ENCODE measurements at places on chromosomes 13 and 19.
A peak's percentile ranks its signal among the peaks of the same experiment; 100 is the strongest.

DNA sequence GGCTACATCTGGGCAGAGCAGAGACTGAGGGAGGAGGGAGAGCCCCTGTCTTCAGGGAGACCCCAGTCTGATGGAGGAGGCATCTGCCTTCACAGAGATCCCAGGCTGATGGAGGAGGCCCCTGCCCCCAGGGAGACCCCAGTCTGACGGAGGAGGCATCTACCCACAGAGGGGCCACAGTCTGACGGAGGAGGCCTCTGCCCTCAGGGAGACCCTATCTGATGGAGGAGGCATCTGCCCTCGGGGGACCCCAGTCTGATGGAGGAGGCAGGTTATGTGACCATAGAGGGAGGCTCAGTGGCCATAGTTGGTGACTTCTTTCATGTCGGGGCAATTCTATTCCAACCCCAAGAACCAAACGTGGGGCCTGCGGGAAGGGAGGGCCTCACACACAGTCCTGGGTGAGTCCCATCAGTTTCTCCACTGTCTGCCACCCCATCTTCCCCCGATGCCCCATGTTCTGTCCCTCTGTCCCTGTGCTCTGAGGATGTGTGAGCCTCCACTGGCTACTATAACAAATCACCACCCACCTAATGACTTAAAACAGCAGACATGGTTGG lies 14.3 kb downstream of the MISP start:
- no peak for DNase-seq

DNA sequence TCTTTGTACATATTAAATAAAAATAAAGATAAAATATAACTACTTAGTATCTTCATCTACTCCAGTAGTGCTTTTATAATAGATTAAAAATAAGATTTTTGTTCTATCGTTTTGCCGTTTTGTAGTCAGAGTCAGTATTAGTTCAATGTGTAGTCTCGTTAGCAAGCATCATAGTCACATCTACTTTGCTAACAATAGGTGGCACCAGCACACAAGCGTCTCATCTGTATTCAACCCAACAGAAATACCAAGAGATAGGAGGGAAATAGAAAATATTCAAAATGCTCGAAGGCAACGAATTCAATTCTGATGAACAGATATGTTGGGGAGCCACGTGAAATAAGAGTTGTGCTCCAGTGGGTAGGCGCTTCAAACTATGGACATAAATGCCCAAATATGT lies 21.4 kb upstream of the MICU2 start:
- DNase-seq: peak; percentile 28

DNA sequence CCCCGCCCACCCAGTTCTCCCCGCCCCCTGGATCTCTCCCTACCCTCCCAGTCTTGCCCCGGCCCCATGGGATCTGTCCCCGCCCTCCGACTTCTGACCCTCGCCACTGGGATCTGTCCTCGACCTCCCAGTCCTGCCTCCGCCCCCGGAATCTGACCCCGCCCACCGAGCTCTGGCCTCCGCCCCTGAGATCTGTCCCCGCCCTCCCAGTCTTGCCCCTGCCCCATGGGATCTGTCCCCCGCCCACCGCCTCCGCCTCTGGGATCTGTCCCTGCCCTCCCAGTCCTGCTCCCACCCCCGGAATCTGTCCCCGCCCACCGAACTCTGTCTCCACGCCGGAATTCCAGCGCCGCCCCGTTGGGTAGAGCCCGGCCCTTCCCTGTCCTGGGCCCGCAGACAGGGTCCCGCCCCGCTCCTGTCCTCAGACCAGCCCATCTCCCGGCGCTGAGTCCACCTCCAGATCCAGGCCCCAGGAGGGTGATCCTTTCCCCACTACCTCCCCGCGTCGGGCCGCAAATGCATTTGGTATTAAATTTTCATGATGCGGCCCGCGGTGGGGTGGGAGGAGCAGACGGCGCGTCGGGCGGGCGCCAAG lies 1.5 kb upstream of the SLC17A7 start:
- peak; percentile 84 for DNase-seq

- no peak for DNase-seq
Measured at GRCh38 chr13:76750126-76750525, 136.1 kb downstream of the KCTD12 start.

- peak; percentile 46 for DNase-seq
Measured at GRCh38 chr13:24165746-24166145, 5.2 kb downstream of the SPATA13 start.

- no peak for DNase-seq
Measured at GRCh38 chr19:48627201-48627864, 8.0 kb downstream of the SPHK2 start.

GRCh38 chr13:23506071-23506806 lies 64.0 kb upstream of the TNFRSF19 start:
- peak; percentile 44 for DNase-seq

GRCh38 chr13:32660227-32660626 lies 74.0 kb downstream of the PDS5B start:
- DNase-seq: no peak

- DNase-seq: peak; percentile 20
Measured at GRCh38 chr19:39845584-39845932, 621 bp downstream of the FBL start.

GRCh38 chr13:101727118-101727517 lies 274.6 kb downstream of the ITGBL1 start:
- no peak for DNase-seq

DNA sequence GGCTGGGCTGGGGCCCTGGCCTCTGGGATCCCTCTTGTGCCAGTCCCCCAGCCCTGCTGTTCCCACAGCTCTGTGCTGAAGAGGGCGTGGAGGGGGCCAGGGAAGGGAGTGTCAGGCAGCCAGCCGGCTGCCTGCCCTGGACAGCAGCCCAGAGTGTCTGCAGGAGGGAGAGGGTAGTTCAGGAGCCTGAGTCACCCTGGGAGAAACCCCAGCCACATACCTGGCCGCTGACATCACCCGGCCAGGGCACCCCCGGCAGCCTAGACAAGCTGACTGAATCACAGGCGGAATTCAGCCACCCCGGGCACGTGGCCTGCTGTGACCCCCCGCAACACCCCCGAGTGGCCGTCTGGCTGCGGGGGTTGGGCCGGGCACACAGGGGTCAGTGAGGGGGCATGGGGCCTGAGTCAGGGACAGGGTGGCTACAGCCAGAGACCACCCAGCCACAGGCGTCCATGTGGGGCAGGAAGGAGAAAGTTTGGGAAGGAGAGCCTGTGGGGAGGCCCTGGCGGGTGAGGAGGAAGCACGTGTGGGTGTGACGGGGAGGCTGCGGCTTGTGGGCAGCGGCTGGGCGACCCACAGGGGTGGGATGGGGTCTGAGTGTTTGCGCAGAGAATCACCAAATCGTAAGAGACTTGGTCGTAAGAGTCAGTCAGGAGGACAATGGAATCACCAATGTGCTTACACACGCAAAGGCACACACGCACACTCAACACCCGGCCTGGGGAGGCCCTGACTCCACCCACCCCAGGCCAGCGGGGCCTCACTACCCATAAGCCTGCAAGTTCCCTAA lies 11.9 kb upstream of the FOSB start:
- peak; percentile 100 for DNase-seq

DNA sequence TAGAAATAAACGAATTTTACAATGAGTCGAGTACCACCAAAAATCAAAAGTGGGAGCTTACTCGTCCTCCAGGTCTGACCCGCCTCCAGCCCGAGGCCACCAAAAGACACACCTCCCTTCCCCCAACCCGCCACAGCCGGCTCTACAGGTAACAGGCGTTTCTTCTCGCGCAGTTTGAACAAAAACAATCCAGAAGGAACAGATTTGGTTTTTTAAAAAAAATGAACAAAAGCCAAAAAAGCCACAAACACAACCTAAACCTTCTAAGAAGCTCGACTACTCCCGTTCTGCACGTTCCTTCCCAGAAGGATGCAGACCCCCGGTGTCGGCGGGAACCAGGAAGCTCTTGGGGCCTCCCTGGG lies 671 bp downstream of the ZDHHC20 start:
- no peak for DNase-seq

GRCh38 chr13:28531077-28531844 lies 36.3 kb upstream of the FLT1 start:
- DNase-seq: no peak

DNA sequence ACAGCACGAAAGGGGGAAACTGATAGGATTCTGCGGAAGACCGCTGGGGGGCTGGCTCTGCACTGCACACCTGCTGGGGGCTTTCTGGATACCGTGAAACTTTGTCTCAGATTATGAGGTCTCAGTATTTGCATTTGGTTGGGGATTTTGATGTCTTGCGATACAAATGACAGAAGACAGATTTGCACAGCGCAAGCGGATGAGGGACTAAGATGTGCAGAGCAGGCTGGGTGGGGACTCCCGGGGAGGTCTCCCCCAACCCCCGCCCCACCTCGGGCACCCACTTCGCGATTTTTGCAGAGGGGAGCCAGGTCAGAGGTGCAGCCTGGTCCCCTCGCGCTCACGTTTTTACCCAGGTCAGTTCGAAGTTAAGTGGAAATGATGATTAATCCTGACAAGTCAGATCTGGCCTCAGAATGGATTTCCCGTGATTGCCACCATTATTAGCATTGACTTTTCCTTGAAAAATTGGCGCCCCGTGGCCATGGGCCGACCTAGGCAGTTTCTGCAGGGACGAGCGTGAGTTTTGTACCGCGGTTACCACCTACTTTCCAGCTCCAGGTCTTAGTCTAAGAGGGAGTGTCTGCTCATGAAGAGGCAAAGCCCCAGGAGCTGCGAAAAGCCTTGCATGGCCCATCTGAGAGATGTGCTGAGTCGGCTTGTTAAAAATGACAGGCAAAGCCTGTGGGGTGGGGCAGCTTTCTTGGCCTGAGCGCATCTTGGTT lies 1.3 kb upstream of the GJB2 start:
- DNase-seq: no peak

- no peak for DNase-seq
Measured at GRCh38 chr19:40411125-40411842, 1.9 kb downstream of the PRX start.

DNA sequence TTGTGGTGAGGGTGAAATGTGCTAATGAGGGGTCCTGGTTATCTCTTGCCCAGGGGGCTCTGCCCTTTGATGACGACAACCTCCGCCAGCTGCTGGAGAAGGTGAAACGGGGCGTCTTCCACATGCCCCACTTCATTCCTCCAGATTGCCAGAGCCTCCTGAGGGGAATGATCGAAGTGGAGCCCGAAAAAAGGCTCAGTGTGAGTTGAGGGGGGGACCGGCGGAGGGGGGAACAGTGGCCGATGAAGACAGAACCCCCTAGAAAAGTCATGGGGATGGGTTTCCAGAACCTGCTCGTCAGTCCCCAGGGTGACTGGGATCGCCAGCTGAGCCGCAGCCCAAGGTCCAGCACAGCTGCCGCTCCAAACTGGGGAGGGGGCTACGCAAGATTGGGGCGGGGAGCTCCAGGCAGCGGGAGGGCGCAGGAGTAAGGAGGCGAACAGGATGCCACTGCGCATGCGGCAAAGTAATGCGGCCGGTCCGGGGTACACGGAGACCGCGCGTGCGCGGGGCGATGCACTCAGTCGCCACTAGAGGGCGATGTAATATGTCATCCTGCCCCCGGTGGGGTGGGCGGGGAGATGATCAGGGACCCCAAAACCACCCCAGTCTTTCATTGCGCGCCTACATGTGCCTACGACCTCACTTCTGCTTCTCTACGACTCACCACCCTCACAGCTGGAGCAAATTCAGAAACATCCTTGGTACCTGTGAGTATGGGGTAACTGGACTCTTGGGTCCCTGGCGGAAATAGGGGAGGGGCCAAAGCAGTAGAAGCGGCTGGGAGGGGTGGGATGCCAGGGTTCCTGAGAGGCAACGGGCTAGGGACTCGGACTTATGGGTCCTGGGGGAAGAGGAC lies 17.9 kb downstream of the BRSK1 start:
- peak; percentile 62 for DNase-seq
